Glutamatergic neuron (in vitro differentiated cells): ENCODE measurements at places on chromosomes 6 and 20. TPM values are rescaled to one million over a fixed set of nuclear protein-coding genes. Genes with fewer than 3 reads are reported as not detected.
A peak's percentile ranks its signal among the peaks of the same experiment; 100 is the strongest.

DNA sequence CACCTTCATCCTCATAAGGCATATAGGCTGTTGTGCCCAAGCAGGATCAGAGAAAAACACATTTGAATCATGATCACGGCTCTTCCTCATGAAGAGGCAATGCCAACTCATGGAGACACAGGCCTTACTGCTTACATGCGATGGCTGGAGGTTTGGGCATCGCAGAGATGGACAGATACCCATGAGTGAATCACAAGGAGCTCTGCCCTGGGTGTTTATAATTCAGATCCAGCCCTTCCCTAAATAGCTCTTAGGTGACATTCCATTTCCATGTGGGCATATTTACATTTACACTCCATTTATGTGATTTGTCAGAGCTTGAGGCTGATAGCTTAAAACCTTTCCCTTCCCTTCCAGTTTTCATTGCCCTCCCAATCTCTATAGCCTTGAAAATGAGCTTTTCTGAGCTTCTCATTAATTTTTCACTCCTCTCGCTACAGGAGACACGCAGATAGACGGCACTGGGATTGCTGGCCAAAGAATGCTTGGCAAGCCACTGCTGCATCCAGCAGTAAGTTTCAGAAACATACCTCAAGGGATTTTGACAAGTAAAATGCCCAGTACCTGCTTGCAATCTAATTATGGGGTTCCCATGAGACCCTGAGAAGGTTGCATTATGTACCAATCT, 249.1 kb downstream of the TBC1D7 start:
- no peak overlapping the region for H3K4me3 ChIP-seq
- no peak overlapping the region for H3K27ac ChIP-seq
- H3K27me3 ChIP-seq, result peaks cover 6% of the 10 kb centered on the region
- peaks cover 8% of the 10 kb centered on the region for H3K36me3 ChIP-seq
- peaks cover 8% of the 10 kb centered on the region for H3K4me1 ChIP-seq
- DNase-seq, result no peak

DNA sequence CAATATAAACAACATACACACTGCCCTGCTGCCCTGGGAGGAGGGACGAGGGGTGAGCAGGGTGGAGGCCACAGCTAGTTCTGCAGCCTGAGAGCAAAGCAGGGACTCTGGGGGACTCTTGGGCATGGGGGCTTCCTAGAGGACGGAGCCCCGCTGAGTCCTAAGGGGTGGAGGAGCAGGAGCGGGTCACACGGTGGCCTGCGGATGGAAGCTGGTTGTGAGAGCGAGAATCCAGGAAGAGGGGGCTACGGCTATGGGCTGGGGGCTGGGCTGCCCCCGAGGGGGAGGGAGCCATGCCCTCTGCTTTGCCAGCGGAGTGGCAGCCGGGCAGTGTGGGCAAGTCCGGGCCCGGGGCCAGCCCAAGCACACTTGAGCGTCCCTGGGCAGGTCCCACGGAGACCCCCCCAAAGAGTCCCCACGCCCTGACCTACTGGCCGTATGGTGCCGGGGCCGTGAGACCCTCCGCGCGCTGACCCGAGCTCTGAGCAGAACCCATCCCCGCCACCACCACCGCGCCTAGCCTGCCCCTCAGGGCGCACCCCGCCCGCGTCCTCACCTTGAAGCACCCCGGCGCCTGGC, 369 bp downstream of the ADAM33 start:
- H3K4me1 ChIP-seq, result peaks cover 5% of the 10 kb centered on the region
- no peaks in the 10 kb centered on the region for H3K36me3 ChIP-seq
- no peak overlapping the region for H3K27ac ChIP-seq
- H3K4me3 ChIP-seq, result peak overlapping the region; percentile 61
- H3K27me3 ChIP-seq, result peaks cover 19% of the 10 kb centered on the region

DNA sequence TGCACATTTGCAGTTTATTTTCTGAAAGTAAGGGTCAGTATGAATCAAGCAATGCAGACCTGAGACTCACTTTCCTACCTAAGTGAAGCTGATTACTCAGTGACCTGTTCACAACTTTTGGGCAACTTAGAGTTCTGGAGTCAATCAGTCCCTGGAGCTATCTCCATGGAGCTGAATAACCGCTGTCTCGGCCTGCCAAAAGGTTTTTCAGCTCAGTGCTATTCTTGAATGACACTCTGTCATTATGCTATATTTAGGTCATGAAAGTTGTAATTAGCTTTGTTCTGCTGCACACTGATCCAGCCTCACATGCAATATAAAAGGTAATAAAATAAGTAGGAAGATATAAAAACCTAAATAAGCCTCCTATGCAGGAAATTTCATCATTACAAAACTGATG, 356.0 kb downstream of the BMP2 start:
- no peak overlapping the region for H3K4me3 ChIP-seq
- H3K27ac ChIP-seq, result no peak overlapping the region
- H3K36me3 ChIP-seq, result no peaks in the 10 kb centered on the region

- H3K27me3 ChIP-seq, result no peaks in the 10 kb centered on the region
- no peak for DNase-seq
These were observed 257.8 kb downstream of the GMDS start for GRCh38 chr6:1987640-1988039.

DNA sequence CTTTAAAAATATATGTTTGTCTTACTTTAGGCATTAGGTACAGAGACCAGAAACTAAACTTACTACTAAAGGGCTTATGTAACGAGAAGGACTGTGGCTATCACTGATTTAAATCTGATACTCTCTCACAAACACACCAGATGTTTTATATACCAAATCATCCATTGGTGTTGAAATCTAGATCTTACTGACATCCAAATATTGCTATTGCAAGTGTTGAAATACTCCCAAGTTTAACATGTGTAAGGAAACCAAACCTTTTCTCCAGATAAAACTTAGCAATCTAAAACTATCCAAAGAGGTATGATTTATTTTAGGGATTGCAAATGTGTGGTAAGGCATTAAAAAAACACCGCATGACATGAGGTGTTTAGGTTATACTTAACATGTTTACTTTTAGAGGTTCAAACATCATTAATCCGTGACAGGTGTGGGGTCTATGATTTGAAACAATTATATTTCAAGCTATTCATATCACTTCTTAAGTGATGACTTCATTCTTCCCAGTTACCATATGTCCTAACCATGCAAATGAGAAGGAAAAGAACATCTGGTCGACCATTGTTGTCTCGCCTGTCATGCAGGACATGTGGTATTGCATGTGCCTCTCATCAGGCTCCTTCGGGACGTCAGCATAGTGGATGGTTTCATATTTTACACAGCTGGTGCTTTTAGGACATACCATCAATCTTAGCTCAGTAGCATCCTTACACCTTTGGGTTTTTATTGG, 168.3 kb upstream of the SPACA1 start:
- peaks cover 50% of the 10 kb centered on the region for H3K4me1 ChIP-seq
- H3K4me3 ChIP-seq, result peak overlapping the region; percentile 68
- peaks cover 5% of the 10 kb centered on the region for H3K27me3 ChIP-seq
- peak; percentile 45 for DNase-seq

- no peaks in the 10 kb centered on the region for H3K27me3 ChIP-seq
- H3K36me3 ChIP-seq, result no peaks in the 10 kb centered on the region
- H3K4me3 ChIP-seq, result no peak overlapping the region
- DNase-seq, result no peak
These were observed 51.5 kb downstream of the RPS12 start for GRCh38 chr6:132865829-132866228.

DNA sequence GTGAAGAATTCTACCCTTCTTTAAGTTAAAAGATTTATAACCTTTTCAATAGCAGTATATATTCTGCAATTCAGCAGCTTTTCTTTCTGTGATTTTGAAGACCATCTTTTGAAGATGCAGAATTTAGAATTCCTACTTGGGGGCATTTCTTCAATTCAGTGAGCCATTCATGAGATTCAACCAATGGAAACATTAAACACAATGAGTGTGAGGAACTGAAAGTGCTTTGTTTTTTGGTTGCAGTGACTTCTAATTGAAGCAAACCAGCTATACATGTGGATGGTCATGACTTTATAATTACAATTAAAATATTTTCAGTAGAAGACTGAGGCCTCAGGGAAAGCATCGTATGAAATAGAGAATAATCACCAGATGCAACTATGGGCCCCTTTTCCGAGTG, 108.3 kb downstream of the CARMIL1 start:
- no peak for DNase-seq
- no peaks in the 10 kb centered on the region for H3K27me3 ChIP-seq

DNA sequence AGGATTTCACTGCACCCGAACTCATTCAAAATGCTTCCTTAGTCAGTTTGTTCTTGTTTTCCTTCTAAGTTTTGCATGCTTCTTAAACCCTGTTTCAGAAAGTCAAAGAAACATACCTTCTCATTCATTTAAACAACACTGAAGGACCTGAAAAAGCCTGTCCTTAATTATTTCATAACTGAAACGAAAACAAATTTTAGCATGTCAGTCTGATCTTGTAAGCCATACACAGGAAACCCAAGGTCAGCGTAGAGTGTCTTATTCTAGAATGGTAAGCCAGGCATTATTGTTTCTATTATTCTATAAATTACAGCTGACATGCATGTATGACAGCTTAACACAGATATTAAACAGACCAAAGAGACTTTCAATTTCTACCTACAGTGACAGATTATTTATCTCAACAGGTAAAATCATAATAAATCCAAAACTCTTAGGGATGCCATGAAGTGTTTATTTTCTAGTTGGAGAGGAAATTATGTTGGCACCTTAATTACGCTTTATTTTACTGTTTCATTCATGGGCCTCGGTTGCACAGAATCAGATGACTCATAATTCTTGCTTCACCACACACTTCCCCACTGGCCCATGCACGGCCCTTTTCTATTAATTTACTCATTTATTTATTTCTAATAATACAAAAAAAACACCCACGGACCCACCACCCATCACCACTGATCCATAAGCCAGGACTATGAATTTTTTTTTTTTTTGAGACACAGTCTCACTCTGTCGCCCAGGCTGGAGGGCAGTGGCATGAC, 39.3 kb upstream of the DUSP22 start:
- no peak overlapping the region for H3K27ac ChIP-seq
- no peak for DNase-seq
- H3K4me1 ChIP-seq, result no peaks in the 10 kb centered on the region
- H3K36me3 ChIP-seq, result no peaks in the 10 kb centered on the region
- no peaks in the 10 kb centered on the region for H3K27me3 ChIP-seq

GRCh38 chr20:35187584-35188190, 15.8 kb downstream of the PROCR start:
- no peak overlapping the region for H3K27ac ChIP-seq
- peaks cover 6% of the 10 kb centered on the region for H3K36me3 ChIP-seq
- DNase-seq, result no peak

GRCh38 chr20:49973981-49974380, 8.8 kb upstream of the SNAI1 start:
- H3K36me3 ChIP-seq, result no peaks in the 10 kb centered on the region
- H3K4me1 ChIP-seq, result no peaks in the 10 kb centered on the region
- H3K4me3 ChIP-seq, result no peak overlapping the region

GRCh38 chr6:29702519-29703103, 20.6 kb upstream of the HLA-F start:
- H3K4me1 ChIP-seq, result no peaks in the 10 kb centered on the region
- H3K4me3 ChIP-seq, result no peak overlapping the region
- H3K36me3 ChIP-seq, result no peaks in the 10 kb centered on the region
- no peak overlapping the region for H3K27ac ChIP-seq

DNA sequence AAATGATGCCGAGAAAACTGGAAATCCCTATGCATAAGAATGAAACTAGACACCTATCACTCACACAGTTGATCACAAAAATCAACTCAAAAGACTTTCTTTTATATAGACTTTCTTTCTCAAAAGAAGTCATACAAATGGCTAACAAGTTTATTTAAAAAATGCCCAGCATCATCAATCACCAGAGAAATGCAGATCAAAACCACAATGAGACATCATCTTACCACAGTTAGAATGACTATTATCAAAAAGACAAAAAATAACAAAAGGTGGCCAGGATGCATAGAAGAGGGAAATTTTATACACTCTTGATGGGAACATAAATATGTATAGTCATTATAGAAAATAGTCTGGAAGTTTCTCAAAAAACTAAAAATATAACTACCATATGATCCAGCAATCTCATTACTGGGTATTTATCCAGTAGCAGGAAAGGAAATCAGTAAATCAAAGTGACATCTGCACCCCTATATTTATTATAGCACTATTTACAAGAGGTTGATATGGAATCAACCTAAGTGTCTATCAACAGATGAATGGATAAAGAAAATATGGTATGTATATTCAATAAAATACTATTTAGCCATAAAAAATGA, 3.4 kb upstream of the RNF217 start:
- H3K4me1 ChIP-seq, result peaks cover 9% of the 10 kb centered on the region
- peaks cover 12% of the 10 kb centered on the region for H3K27me3 ChIP-seq
- H3K27ac ChIP-seq, result no peak overlapping the region
- no peak for DNase-seq
- H3K36me3 ChIP-seq, result no peaks in the 10 kb centered on the region

GRCh38 chr6:80522576-80522975, 416.1 kb downstream of the BCKDHB start:
- no peak overlapping the region for H3K4me3 ChIP-seq
- DNase-seq, result no peak
- no peaks in the 10 kb centered on the region for H3K27me3 ChIP-seq
- H3K36me3 ChIP-seq, result no peaks in the 10 kb centered on the region
- peak overlapping the region; percentile 28 for H3K27ac ChIP-seq
- H3K4me1 ChIP-seq, result peaks cover 10% of the 10 kb centered on the region

The OR2B6 gene
- not detected for total RNA-seq

The ACSS1 gene
- total RNA-seq, result not detected

The DYNLT2 gene
- total RNA-seq, result 1.7 TPM

The ZBTB9 gene
- total RNA-seq, result 9.6 TPM

The DCDC2 gene
- total RNA-seq, result not detected

The PTCHD4 gene
- 3.6 TPM for total RNA-seq

The CNR1 gene
- 143 TPM for total RNA-seq
